ENCODE measurements at places on chromosomes 1 and 21.

DNA sequence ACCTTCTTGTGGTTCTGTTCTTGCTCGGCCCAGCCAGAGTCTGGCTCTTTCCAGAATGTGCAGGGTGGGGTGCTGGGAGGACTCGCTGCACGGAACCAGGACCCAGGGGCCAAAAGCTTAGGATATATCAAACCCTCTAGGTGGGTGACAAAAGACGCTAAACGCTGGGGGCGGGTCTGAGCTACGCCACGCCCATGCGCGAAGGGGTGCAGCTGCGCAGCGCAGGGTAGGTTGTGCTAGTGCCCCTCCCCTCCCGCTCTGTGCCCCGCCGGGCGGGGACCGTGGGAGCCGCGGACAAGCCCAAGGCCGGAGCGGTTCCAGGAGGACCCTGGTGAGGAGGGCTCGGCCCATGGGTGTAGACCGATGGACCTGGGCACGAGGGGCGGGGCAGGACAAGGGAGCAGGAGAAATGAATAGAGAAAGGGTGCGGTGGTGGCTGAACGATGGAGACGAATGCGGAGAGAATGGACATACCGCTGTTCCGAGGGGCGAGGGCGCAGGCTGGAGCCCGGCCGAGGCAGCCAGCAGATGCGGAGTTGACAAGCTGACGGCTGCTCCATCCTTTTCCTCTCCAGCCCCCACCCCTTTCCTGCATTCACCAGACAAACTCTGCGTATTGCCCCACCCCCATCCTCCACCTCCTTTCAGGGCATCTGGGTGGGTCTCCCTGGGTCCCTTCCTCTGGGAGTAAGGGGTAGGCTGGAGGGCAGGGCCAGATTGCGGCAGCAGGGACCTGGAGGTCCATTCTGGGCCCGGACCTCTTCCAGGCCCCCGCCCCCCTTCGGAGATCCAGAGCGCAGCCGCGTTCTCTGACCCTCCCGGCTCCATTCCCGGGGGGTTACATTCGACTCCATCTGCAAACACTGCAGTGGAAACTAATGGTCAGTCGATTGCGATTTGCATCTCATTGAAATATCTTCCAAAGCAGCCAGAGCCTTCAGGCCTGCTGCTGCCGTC lies at the start of gene RUSC1:
Gene RUSC1, plus strand, starts transcription at position 234 of the 957 bp plus-strand sequence. CDS start 880 bp downstream, outside the sequence.
- peak; percentile 58 for DNase-seq

- no peak for DNase-seq
Measured at GRCh38 chr1:203442821-203443220, 32.8 kb upstream of the PRELP start.

GRCh38 chr1:230824551-230824918 lies 43.8 kb downstream of the C1orf198 start:
- DNase-seq: no peak

- DNase-seq: no peak
Measured at GRCh38 chr1:170732252-170732588, 68.3 kb downstream of the PRRX1 start.

- DNase-seq: no peak
Measured at GRCh38 chr1:70671006-70671405, 259.9 kb downstream of the CTH start.

DNA sequence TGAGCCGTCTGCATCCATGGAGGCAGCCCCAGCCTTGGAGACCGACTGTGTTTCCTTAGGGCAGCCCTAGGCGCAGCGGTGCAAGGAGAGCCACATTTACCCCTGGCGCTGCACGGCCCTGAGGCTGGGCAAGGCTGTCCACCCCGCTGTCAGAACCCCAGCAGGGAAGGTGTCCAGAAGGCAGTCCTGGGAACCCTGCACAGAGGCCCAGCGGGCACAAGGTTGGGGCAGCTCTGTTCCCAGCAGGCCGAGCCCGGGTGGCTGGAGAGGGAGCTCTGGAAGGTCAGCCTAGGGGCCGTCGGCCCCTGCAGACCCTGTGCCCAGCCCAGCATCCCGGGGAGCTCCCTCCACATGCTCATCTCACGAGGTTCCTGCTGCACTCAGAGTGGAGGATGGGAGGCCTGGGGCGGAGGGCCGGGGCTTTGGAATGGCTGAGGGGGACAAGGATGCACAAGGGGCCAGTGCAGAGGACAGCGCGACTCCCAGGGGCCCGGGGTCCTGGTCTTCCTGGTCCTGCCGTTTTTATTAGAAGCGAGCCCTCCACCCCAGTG lies 19.9 kb upstream of the SAMD11 start:
- DNase-seq: no peak

DNA sequence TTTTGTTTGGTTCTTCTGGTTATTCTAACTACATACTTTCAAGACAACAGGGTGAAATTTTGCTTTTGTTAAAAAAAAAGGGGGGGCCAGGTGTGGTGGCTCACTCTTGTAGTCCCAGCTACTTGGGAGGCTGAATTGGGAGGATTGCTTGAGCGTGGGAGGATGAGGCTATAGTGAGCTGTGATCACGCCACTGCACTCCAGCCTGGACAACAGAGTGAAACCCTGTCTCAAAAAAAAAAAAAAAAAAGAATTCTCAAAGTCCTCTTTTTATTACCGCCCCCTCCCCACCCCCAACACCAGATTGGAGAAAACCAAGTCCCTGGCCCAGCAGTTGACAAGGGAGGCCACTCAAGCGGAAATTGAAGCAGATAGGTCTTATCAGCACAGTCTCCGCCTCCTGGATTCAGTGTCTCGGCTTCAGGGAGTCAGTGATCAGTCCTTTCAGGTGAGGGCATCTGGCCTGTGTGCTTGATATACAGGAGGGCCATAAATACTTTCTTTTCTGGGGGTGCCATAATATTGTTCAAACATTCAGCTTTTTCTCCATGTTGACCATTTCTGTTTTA lies 50.2 kb downstream of the LAMC2 start:
- no peak for DNase-seq

GRCh38 chr1:219659005-219659600 lies 46.2 kb upstream of the ZC3H11B start:
- no peak for DNase-seq

DNA sequence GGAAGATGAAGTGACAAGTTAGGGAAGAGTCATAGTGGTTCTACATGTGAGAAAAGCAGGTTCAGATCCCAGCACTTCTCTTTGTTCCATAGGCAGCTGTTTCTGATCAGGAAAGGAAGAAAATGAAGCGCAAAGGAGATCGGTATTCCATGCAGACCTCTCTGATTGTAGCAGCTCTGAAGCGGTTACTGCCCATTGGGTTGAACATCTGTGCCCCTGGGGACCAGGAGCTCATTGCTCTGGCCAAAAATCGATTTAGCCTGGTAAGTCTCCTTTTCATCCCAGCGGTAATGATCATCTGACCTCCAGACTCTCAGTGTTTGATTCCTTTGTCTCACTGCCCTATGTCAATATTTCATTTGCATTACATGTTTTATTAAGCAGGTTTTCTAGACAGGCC lies 173.6 kb downstream of the ZP4 start:
- DNase-seq: no peak

- DNase-seq: no peak
Measured at GRCh38 chr1:43537423-43538142, 6.9 kb downstream of the PTPRF start.

- no peak for DNase-seq
Measured at GRCh38 chr1:166981589-166981988, 6.2 kb upstream of the ILDR2 start.

DNA sequence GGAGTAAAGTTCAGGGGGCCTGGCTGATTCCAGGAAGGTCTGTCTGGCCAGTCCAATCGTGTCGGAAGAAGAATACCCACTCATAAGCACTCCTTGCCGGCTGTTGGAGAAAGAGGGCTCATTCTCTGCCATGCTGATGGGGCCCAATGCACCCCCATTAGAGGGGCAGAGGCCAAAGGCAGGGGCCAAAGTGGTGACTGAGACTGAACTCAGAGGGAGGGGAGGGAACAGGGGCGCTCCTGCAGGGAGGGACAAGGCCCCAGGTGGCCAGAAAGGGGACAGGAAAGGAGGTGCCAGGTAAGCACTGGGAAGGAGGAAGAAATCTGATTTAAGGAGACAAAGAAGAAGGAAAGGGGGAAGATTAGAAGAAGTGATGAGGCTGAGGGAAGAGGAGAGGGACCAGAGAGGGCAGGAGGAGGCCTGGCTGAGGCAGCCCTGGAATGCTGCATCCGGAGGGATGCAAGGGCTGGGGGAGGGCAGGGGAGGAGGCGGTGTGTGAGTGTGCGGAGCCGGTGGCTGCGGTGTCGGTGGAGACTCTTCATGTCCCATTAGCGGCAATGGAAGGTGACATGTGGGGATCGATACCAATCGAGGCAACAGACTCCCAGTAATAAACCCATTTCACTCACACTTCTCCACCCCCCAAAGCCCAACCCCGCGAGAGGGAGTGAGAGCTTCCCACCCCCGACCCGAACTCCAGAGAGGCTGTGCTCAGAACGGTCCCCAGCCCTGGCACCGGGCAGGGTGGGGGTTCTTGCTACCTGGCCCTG lies 12.0 kb upstream of the ETV3L start:
- no peak for DNase-seq

GRCh38 chr1:115677182-115677555 lies 35.4 kb downstream of the VANGL1 start:
- DNase-seq: no peak

DNA sequence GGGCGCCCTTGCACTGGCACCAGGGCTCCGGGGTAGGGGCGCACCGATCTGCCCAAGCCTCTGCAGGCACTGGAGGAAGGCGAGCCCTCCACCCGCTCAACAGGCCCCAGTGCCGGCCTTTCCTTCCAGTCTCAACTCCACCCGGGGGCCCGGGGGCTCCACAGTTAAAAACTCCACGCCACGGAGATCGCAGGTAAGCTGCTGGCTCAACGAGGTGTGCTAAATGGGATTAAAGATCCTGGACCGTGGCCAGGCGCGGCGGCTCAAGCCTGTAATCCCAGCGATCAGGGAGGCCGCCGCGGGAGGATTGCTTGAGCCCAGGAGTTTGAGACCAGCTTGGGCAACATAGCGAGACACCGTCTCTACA lies 536 bp downstream of the HSF2BP start:
- no peak for DNase-seq

DNA sequence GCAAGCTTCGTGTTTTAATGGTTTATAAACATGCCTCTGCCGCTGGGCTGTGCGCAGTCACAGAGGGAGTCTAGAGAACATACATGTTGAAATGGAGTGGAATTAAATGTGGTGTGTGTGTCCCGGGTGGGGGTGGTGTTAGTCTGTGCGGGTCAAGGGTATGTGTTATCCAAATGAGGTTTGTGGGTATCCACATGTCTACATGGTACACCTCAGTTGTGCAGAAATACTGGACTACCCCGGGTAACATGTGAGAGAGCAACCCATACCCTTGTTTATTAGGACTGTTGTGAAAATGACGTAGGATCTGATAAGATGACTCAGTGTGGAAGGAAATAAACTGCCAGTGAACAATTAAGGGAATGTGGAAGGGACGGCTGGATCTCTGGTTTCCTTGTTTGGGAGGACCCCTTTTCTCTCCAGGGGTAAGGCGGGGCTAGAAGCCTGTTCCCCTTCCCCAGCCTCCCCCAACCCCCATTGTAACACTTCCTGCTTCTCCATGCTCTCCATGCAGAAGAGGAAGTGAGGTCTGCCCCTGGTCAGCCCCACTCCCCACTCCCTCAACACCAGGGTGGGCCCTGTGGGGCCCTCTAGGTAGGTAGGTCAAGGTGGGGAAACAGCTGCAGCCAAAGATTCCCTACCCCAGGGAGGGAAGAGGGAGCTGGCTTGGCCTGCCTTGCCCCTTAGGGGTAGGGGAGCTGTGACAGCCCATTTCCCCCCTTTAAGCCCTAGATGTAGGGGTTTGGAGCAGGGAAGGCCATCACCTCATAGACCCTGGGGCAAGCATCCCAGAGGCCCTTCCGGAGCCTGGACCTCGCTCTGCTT lies 690 bp downstream of the EPS8L3 start:
- DNase-seq: no peak

DNA sequence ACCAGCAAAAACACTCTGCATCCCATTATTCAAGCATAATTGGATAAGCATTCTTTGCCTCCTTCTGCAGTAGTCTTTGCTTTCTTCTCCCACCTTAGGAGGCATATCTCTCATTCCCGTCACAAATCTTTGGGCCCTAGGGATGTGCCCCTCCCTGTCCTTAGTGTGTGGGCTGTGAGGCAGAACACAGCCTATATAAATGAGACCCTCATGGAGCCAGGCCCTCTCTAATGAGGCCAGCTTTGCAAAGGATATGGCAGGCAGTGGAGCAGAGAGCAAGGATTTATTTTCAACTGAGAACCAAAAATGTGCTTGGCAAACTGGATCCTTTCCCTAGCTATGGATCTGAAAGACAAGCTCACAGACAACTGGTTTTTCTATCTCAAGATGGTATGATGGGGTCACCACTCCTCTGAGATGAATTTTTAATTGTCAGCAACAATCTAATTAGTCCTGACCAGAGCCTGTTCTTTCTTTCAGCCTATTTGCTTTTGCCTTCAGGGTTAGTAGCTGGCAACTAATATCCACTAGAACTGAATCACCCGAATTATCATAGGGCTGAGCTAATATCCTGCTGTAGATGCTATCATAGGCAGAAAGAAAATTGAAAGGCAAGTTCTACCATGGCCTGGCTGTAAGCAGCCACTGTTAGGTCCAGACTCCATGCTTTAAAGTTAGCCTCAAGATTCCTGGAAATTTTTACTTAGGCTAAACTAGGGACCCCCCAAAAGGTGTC lies 134.2 kb downstream of the SYT2 start:
- DNase-seq: no peak

GRCh38 chr1:25615563-25616094 lies 962 bp upstream of the MAN1C1 start:
- no peak for DNase-seq

- DNase-seq: no peak
Measured at GRCh38 chr1:44038876-44039657, 7.8 kb upstream of the SLC6A9 start.

DNA sequence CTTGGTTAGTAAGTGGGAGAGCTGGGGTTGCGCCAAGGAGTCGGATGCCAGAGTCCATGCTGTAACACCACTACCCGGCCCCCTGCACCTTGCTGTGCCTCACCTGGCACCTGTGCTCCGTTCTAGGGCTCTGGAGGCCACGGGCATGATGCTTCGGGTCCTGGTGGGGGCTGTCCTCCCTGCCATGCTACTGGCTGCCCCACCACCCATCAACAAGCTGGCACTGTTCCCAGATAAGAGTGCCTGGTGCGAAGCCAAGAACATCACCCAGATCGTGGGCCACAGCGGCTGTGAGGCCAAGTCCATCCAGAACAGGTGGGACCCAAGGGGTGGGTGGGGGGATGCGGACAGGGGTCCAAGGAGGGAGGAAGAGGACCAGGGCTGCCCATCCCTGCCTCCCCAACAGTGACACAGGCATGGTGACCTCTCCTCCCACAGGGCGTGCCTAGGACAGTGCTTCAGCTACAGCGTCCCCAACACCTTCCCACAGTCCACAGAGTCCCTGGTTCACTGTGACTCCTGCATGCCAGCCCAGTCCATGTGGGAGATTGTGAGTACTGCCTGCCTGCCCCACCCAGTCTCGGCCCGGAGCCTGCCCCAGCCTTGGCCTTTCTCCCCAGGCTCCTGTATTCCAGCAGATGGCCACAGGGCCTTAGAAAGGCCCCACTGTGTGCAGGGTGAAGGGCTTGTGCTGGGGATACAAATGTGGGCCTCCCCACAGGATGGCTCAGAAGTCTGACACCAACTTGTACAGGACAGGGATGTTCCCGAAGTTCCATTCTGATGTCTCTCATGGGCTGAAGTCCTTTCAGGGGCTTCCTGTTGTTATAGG lies 9.6 kb upstream of the HTR6 start:
- DNase-seq: no peak

GRCh38 chr1:86926883-86927282 lies 12.4 kb downstream of the HS2ST1 start:
- DNase-seq: no peak

Measured in T follicular helper cell (primary cell).